Smooth muscle cell of bladder (primary cell): ENCODE measurements at places on chromosomes 6 and 20. TPM values are rescaled to one million over a fixed set of nuclear protein-coding genes. Genes with fewer than 3 reads are reported as not detected.

The LPA gene
- total RNA-seq = not detected in 2 replicates

The SYTL3 gene
- 2.4 and 4.2 TPM in 2 replicates for total RNA-seq

The ARMH2 gene
- not detected in 2 replicates for total RNA-seq

The NFKBIL1 gene
- 27.3 and 31.5 TPM in 2 replicates for total RNA-seq

The CST2 gene
- total RNA-seq = 0.55 and 0.71 TPM in 2 replicates

The PCK1 gene
- total RNA-seq = 0.14 TPM in 1 of 2 replicates, not detected in the other

The ROS1 gene
- total RNA-seq = under 0.01 and 0.09 TPM in 2 replicates

The SLC17A3 gene
- total RNA-seq = not detected in 2 replicates

The GSTA3 gene
- total RNA-seq = not detected in 2 replicates

The GABRR1 gene
- total RNA-seq = not detected in 2 replicates

The TP53RK gene
- total RNA-seq = 24.6 and 27.3 TPM in 2 replicates

The PPP1R3G gene
- 1.4 and 2.8 TPM in 2 replicates for total RNA-seq

The PGBD1 gene
- total RNA-seq = 2.7 and 3.3 TPM in 2 replicates

The RBM38 gene
- 2.8 and 6.0 TPM in 2 replicates for total RNA-seq

The BLTP3A gene
- 3.6 and 5.7 TPM in 2 replicates for total RNA-seq
